ENCODE measurements at places on chromosomes 3 and 15.

DNA sequence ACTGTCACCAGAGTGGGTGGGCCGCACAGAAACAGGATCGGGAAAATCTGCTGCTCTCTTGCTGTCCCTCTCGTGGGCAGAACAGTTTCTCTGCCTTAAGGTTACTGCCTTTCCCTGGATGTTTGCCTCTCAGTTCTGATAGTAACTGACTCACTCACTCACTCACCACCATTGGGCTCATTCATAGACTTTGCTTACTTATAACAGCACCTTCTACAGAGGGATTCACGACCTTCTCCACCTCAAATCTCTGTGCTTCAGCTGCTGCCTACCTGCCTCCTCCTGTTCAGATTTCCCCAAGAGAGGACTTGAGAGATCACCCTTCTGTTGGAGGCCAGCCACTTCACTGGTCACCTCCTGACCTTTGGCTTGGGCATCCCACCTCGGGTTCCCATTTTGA is 147.7 kb upstream of the ICE2 start:
- DNase-seq: no peak

- no peak for DNase-seq
Observed at GRCh38 chr3:134359121-134360010, 14.9 kb downstream of the AMOTL2 start.

GRCh38 chr15:44136991-44137477 is 58.0 kb downstream of the FRMD5 start:
- no peak for DNase-seq

DNA sequence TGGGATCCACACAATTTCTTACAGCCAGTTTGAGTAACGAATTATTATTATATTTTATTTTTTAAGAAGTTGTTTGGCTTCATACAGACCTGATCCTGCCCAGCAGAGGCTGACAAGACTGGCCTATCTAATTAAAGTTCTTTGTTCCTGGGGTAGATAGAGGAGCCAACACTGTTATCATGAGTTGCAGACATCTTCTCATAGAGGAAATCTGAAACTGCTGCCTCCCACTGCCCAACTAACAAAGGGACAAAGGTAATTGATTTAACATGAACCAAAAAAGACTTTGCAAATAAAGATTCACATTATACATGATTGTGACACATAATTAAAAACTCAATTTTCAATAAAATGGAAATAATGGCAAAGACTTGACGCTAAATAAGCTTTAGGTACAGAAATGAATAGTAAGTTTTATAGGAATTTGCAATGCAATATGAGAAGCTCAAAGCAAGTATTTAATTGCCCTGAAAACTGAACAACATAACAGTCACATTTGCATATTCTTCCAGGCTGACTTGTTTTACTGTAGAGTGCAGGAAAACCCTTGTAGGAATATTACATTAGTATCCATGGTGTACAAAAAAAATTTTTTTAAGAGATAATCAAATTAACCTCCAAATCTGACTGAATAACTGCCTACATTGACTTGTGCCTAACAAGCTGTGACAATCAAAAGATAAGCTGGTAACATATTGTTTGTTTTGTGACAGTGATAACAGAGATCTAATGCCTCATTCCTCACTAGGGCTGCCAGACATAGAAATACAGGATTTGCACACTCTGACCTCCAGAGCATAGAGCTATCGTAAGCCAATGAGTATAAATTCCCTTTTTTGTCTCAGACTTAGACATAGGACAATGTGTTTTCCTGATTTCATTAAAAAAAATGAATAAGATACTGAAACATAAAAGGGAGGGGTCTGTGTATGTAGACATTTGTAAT is 273.2 kb downstream of the MFSD1 start:
- no peak for DNase-seq

DNA sequence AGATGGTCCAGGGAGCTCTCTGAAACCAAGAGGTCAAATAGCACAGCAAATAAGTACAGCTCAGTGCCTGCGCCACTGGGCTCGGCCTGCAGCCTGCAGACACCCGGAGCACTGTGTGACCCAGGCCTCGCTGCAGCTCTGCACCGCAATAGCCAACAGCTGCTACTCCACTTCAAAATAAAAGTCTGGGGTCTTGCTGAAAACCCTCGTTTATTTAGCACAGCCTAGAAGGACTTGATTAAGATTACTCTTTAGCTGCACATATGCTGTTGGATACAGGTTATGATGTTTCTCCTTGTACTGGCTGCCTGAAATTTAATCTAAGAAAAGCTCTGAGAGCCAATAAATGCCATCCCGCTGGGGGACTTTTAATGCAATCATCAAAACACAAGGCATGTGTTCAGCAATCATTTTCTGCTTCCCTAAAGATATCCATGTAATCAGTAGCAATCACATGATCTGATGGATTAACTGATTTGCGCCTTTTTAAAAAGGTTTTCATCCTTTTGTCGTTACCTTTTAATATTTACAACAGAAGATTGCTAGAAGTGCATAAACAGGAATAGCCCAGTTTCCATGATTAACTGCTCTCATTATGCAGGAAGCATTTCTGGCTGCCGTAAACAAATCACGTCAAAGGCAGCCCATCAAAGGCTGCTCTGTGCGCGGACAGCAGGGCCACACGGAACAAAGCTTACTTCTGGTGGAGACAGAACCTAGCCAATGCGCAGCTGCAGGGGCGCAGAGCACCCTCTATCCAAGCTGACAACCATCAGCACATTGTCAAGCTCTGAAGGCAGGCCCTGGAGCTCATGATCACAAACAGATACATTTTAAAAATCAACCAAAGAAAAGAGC is 58.8 kb downstream of the CLASP2 start:
- peak; percentile 80 for DNase-seq

GRCh38 chr3:126439346-126439967 is 36.2 kb downstream of the ZXDC start:
- DNase-seq: no peak

- DNase-seq: no peak
Observed at GRCh38 chr15:48657950-48658591, 12.6 kb upstream of the FBN1 start.

GRCh38 chr3:152362086-152362485 is 93.4 kb downstream of the MBNL1 start:
- no peak for DNase-seq

DNA sequence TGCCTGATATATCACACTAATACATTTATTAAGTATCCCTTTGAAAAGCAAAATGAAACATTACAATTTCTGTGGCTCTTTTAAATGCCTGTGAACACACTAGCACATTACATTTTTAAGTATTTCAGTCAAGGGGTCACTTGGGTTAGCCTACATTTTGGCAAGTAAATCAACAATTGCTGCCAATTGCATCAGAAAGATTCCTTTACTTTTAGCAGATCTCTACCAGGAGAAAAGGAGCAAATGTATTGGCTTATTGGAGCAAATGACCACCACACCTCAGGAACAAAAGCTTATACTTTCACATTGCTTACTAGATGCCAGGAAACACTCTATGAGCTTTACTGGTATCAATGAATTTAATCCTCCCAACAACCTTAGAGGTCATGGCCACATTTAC is 947.1 kb downstream of the FHIT start:
- DNase-seq: no peak

DNA sequence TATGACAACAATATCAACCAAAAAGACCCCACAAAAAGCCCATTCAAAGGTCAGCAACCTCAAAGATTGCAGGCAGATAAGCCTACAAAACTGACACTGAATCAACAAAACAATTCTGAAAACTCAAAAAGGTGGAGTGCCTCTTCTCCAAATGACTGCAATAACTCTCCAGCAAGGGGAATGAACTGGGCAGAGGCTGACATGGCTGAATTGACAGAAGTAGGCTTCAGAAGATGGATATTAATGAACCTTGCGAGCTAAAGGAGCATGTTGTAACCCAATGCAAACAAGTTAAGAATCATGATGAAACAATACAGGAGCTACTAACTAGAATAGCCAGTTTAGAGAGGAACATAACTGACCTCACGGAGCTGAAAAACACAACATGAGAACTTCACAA is 20.4 kb upstream of the SLC25A38 start:
- no peak for DNase-seq

DNA sequence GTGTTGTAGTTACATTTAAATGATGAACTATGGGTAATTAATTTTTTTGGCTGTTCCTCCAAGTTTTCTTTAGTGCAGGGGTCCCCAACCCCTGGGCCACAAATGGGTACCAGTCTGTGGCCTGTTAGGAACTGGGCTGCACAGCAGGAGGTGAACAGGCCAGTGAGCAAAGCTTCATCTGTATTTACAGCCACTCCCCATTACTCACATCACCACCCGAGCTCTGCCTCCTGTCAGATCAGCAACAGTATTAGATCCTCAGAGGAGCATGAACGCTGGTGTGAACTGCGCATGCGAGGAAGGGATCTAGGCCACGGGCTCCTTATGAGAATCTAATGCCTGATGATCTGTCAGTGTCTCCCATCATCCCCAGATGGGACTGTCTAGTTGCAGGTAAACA is 75.9 kb upstream of the RPL35A start:
- DNase-seq: no peak

- DNase-seq: no peak
Observed at GRCh38 chr3:170220871-170221270, 1.4 kb upstream of the PRKCI start.

GRCh38 chr3:20751296-20751695 is 565.3 kb upstream of the SGO1 start:
- DNase-seq: no peak

DNA sequence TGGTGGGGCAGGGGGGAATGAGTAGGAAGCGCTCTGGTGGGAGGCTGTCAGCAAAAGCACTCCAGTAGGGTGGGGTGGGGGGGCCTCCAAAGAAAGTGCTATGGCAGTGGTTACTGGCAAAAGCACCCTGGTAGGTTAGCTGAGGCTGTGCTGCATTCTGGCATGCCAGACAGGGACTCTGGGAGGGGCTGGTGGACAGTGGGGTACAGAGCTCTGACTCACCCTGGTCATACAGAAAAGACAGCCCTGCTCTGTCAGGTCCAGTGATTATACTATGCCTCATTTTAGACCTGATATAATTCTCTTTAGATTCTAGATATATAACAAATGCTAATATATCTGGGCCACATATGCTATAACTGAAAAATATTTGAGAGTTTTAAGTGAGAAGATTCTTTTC is 82.8 kb upstream of the CPNE4 start:
- no peak for DNase-seq

- no peak for DNase-seq
Observed at GRCh38 chr3:134630506-134630905, 20.3 kb downstream of the KY start.

GRCh38 chr3:160008961-160009360 is 20.3 kb downstream of the IL12A start:
- no peak for DNase-seq

GRCh38 chr15:65847989-65848388 is 21.3 kb upstream of the RAB11A start:
- no peak for DNase-seq

DNA sequence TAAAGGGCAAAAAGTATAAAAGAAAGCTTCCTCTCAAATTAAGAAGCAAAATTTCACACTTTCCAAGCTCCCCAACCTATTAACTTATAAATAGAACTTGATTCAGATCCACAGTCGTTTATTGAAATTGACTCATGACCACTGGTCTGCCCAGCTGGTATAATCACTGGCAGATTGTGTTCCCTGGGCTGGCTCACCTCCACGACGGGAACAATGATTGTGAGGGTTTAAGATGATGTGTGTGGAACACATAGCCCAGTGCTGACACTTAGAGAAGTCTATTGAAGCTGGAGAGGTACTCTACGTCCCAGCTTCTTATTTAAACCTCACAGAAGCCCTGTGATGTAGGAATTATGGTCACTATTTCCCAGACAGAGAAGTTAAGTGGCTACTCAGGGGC is 90.4 kb downstream of the MB21D2 start:
- no peak for DNase-seq

- DNase-seq: no peak
Observed at GRCh38 chr15:92809880-92810361, 90.2 kb upstream of the CHD2 start.

DNA sequence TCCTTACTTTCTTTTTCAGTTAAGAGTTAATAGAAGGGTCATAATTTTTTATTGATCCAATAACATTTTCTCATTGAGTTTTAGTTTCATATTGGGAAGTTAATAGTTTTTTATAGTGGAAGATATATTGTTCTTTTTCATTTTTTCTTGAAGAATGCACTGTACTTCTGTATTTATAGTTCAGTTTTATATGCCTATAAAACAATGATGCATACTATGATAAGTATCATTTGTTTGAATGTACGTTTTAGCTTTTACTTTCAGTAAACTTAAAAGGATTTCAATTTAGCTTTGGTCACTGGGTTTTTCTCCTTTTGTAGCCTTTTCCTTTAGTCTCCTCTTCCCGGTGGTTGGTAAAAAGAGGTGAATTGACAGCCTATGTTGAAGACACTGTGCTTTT is 98.8 kb downstream of the DHX36 start:
- DNase-seq: no peak

DNA sequence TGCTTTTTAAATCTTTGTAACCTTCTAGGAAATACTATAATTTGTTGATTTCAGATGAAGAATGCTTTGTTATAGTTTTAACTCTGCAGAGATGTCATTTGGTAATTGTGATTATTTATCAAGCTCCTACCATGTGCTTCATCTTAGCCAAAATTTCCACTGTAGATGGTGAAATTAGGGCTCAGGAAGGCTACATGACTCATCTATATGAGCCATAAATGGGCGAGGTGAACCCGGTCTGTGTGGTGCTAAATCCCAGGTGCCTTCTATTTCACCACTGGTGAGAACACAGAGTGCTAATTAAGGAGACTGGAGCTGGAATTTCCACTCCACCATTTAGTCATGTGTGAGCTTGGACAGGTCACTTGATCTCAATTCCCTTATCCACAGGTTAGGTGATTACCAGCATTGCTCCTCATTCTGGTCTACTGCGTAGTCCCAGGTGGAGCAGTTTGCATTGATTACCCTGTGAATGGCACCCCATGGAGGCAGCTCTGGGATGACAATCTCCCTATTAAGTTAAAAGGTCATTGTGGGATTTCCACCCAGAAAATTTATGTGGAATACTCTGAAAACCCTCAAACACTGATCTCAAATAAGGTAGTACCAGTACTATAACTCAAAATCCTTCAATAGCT is 2.8 kb upstream of the CCR3 start:
- no peak for DNase-seq

GRCh38 chr3:7854266-7854665 is 647.4 kb upstream of the LMCD1 start:
- no peak for DNase-seq

DNA sequence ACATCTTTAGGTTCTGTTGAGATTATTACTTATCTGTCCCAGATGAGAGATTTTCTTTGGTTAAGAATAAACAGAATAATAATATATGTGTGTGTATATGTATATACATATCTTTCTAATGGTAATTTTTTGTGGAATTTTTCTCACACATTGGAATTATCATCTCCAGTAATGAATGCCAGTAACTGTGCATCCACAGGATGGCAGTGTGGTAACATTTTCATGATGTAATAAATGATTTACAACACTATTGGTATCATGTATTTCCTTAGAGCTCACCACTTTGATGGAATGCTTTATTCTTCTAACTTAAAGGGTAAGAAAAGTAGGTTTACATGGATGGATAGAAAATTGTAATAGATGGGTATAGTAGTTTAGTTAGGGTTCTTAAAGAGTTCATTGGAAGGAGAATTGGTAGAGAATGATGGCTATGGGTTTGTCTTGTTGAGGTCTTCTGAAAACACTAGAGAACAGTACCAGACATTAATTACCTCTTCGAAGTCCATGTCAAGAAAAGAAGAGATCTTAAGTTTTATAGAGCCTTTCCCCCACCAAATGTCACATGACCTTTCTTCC is 78.1 kb downstream of the STT3B start:
- DNase-seq: no peak

Measured in glutamatergic neuron (in vitro differentiated cells).